Caki2 (cell line): ENCODE measurements at places on chromosomes 1 and 21. TPM values are rescaled to one million over a fixed set of nuclear protein-coding genes. Genes with fewer than 3 reads are reported as not detected.
A peak's percentile ranks its signal among the peaks of the same experiment; 100 is the strongest.

BEST4 gene
- not detected in 2 replicates for total RNA-seq

LCE2C gene
- not detected in 2 replicates for total RNA-seq

MROH9 gene
- not detected in 2 replicates for total RNA-seq

VASH2 gene
- total RNA-seq, result 0.17 and 0.74 TPM in 2 replicates

MARK1 gene
- 1.1 and 2.0 TPM in 2 replicates for total RNA-seq

ZBTB40 gene
- total RNA-seq, result 5.7 and 6.7 TPM in 2 replicates

ZBTB8B gene
- not detected in 2 replicates for total RNA-seq

PLA2G2C gene
- total RNA-seq, result not detected in 2 replicates

OVAAL gene
- total RNA-seq, result 0.61 TPM in 1 of 2 replicates, not detected in the other

ICOSLG gene
- total RNA-seq, result 4.5 and 5.0 TPM in 2 replicates

BLZF1 gene
- 23.6 and 25.7 TPM in 2 replicates for total RNA-seq

- no peak for DNase-seq
These were observed 18.9 kb downstream of the FGGY start for GRCh38 chr1:59315529-59316463.

DNA sequence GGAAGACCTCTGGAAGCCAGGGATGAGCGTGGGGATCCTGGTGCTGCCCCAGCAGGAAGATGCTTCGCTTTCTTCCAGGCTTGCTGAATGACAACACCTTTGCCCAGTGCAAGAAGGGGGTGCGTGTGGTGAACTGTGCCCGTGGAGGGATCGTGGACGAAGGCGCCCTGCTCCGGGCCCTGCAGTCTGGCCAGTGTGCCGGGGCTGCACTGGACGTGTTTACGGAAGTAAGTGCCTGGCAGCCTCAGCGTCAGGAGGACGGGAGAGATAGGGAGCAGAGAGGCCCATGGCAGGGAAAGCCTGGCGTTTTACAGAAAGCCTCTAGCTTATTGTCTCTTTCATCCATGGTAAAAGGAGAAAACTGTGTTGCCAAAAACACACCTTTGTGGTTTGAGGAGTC is 23.5 kb downstream of the PHGDH start:
- no peak for DNase-seq

GRCh38 chr1:101723415-101723814 is 273.3 kb downstream of the OLFM3 start:
- DNase-seq, result no peak

DNA sequence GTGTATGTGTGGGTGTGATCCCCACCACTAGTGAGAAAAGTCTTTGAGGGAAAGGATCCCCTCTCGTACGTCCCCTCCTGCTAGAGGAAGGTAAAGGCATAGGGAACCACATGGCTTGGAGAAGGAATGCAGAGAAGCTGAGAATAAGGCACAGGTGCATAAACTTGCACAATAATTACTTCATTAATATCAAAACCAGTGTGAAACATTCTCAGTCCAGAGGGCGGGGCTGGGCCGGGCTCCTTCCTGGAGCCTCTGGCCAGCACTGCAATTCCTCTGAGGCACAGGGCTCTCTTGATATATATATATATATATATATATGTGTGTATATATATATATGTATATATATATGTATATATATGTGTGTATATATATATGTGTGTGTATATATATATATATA is 162.6 kb downstream of the TSEN15 start:
- DNase-seq, result no peak

- no peak for DNase-seq
These were observed 11.5 kb upstream of the NEXN start for GRCh38 chr1:77876884-77877283.

- no peak for DNase-seq
These were observed 10.7 kb upstream of the CCN1 start for GRCh38 chr1:85569737-85570404.

GRCh38 chr1:241677201-241677600 is 25.1 kb downstream of the WDR64 start:
- DNase-seq, result no peak

DNA sequence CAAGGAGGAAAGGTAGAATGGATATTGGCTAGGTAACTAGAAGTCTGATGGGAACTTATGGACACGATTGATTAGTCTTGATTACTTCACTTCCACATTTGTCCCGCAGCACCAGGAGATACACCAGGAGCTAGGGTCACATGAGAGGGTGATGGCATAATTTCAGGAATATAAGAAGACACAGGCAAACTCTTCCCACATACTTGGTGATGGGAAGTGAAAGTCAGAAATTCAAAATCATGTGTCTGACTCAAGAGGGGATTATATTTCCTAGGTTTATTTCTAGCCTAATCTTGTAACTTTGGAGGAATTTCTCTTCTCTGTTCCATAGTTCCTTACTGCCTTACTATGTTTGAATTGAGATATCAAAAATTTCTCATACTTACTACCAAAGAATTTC is 185.0 kb downstream of the PBX1 start:
- DNase-seq, result no peak

DNA sequence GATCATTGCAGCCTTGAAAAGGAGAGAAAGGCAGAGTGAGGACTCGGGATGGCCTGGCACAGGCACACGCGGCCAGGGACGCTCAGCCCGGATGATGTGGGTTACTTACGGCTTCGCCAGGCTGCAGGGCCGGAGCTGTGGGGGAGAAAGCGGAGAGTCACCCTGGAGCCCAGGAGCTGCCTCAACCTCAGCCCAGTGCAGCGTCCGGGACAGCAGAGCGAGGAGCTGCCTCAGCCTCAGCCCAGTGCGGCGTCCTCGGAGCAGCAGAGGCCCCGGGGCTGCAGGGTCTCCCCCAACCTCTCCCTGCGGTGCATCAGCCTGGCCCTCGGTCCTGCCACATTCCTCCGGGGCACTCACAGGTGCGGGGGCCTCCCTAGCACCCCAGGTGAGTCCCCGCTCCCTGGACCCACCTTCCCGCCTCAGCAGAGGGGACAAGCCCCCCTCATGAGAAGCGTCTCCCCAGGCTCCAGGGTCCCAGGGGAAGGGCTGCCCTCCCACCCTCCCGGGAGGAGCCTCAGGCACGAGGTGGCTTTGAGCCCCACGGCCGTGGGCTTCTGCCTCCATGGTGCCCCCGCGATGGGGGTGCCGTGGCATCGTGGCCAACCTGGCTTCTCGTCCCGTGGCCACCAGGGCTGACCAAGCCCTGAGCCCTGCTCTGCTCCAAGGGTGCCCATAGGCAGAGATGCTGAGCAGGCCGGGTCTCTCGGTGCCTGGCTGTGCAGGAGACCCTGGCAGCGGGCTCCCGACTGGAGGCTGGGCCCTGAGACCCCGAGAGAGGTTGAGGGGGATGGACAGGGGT is 10.5 kb upstream of the RNF223 start:
- no peak for DNase-seq

DNA sequence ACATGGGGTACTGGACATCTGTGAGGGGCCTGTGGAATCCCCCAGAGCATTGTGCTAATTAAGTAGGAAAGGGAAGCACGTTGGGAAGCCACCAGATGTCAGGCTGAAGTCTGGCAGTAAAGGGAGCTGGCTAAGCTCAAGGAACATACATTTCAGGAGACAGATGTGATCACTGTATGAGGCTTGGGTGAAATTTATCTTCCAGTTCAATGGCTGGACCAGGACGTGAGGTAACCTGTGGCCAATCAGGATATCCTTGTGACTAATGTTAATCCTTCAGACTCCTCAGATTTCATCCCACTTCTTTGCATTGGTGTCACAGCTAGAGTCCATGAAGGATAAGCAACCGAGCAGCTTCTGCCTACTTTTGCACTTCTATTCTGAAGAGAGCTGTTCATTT is 110.2 kb upstream of the APP start:
- DNase-seq, result no peak

GRCh38 chr21:46390603-46391545 is 66.9 kb downstream of the PCNT start:
- no peak for DNase-seq

DNA sequence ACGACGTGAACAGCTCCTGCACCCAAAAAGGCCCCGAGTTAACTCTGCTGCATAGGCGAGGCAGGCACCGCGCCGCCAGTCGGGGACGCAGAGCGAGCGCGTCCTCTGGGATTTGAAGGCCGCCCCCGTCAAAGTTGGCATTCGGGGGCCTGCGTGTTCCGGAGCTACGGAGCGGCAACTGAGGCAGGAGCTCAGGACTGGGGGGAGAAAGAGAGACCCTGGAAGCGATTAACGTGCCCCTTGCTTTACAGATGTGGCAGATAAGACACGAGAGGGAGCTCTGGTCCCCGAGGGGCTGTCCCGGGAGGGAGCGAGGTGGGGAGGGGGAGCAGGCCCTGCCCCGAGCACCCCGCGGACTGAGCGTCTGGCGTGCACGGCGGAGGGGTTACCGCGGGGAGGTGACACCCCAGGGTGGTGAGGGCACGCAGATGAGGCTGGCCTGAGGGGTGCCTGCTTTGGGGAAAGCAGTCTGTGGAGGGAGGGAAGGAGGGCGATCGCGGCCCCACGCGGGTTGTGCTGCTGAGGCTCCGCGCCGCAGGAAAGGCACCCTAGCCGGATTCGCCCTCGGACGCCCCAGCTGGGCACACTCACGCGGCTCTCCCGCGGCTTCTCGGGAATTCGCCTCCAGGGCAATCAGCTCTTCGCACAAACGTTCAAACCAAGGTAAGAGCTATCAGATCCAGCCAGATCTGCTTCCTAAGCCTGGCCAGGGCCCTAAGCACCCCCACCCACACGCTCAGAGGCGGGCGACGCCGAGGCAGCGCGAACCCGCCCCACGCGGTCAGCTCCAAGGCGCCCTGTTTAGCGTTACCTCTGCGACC is 26.5 kb downstream of the ACTA1 start:
- no peak for DNase-seq

GRCh38 chr1:246117066-246117791 is 389.9 kb downstream of the SMYD3 start:
- peak; percentile 44 for DNase-seq

- no peak for DNase-seq
These were observed 90.7 kb downstream of the URB2 start for GRCh38 chr1:229716704-229717103.

- no peak for DNase-seq
These were observed 108.2 kb upstream of the GREM2 start for GRCh38 chr1:240719953-240720700.

- DNase-seq, result no peak
These were observed 10.8 kb upstream of the ENO1 start for GRCh38 chr1:8889103-8889846.
